Stimulated activated CD4-positive, alpha-beta T cell treated with anti-CD3 and anti-CD28 coated beads, Interleukin-15, amount 100 ng/mL, for 1 hour (primary cell): ENCODE measurements at places on chromosomes 16 and 17.

- DNase-seq: peak; percentile 74
These were observed at the start of the genes CCT6B and ZNF830 for GRCh38 chr17:34961093-34961911. CCT6B (minus strand) TSS chr17:34961460; CDS start chr17:34961393, 67 bp downstream. ZNF830 (plus strand) TSS chr17:34961540; CDS start chr17:34961567, 27 bp downstream.

GRCh38 chr17:21551081-21551881 is 141.0 kb upstream of the KCNJ18 start:
- DNase-seq: peak; percentile 81

DNA sequence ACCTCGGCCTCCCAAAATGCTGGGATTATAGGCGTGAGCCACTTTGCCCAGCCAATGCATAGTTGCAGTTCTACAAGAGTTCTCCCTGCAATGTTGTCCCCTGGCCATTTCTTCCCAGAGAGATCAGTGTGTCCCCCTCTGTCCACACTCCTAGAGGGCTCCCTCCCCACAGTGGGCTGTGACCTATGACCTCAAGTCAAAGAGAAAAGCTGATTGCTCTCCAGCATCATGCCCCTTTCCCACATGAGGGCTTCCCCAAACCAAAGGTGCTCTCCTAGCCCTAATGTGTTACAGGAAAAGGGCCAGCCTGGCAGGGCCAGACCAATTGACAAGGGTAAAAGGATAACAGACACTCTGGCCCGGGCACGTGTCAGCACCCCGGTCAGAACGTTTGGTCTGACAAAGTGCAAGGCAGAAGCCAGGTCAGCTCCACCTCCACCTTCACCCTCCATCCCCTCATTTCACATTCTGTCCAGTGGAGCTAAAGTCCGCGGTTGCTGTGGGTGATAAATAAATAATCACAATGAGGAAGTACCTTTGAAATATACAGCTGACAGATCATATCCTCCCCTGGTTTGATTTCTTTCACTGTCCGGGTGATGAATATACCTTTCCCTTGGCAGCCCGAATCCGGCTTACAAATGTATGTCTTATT is 17.8 kb downstream of the TTLL6 start:
- no peak for DNase-seq

- DNase-seq: no peak
These were observed 13.2 kb downstream of the LSM12 start for GRCh38 chr17:44053125-44053872.
